ENCODE measurements at places on chromosomes 2 and 18.

DNA sequence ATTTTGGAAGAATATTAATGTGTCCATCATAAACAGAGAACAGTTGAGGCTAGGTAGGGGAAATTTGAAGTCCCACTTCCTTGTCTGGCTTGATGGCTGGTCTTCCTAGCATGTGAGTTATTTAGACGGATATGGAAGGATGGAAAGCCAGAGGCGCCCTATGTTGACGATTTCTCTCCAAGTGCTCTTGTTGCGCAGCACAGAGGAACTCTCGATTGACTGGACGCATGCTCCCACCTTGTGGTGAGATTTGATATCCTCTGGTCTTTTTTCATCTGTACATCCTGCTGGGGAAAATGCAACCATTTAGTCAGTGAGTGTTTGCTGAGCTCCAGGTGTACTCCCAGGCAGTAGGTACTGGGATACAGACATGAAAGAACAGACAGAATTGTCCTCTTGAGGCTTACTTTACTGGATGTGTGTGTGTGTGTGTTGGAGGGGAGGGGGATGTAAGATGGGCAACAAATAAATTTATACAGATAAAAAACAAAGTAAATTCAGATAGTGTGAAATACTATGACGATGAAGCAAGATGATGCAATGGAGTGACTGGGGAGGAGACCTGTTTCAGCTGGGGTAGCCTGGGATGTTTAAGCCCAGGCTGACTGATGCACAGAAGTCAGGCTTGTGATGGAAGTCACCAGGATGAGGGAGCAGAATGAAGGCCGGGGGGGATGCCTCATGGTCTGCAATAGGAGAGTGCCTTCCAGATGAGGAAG, 137.2 kb downstream of the TRIM43 start:
- peak; percentile 82 for DNase-seq

DNA sequence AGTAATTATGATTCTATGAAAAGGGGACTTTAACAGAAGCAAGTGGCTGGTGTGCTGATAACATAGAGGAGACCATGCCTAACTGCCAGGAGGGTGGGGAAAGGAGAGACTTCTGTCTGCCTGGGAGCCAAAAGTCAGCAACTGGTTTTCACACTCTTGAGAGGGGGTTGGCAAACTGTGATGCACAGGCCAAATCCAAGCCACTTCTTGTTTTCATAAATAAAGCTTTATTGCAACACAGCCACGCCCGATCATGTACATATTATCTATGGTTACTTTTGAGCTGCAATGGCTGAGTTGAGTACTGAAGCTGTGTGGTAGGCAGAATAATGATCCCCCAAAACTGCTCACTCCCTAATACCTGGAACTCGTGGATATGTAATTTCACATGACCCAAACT, 208.4 kb downstream of the LNPK start:
- DNase-seq = no peak

DNA sequence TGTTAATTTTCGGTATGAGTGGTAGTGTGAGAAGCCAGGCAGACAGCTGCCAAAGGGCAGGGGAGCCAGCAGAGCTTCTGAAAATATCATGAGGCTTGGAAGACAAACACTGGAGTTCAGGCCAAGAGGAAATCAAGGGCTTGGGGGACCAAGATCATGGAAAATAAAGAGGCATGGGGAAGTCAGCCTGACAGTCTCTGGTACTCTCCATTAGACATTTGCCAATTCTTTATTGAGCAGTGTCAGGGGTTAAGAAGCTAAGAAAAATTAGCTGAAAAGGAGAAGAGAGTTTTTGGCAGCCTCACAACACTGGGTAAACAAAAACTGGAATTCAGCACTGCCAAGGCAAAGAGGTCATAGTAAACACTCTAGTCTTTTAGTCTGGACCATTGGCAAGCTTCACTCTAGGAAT, 612.7 kb downstream of the EPHA4 start:
- DNase-seq = peak; percentile 56

GRCh38 chr2:127644066-127645025, 1.6 kb upstream of the GPR17 start:
- DNase-seq = no peak

GRCh38 chr2:219565130-219566080, 5.9 kb downstream of the OBSL1 start:
- DNase-seq = no peak

DNA sequence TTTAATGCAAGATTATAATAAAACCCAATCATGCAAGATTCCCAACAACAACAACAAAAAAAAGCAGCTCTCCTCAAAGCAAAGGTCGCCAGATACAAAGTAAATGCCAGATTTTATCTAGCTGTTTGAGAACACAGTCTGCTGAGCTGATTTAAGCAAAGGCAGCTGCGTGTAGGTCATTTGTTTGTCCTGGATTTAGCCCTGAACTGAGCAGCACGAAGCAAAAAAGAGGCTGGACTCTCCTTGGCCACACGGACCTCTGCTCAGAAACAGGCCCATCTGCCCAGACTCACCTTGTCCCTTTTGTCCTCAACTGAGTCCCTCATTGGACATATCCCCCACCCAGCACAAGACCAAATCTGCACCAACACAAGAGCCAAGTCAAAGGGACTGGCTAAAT, 91.5 kb downstream of the PID1 start:
- no peak for DNase-seq

GRCh38 chr2:146721486-146721885, 1123.3 kb upstream of the ACVR2A start:
- peak; percentile 78 for DNase-seq

DNA sequence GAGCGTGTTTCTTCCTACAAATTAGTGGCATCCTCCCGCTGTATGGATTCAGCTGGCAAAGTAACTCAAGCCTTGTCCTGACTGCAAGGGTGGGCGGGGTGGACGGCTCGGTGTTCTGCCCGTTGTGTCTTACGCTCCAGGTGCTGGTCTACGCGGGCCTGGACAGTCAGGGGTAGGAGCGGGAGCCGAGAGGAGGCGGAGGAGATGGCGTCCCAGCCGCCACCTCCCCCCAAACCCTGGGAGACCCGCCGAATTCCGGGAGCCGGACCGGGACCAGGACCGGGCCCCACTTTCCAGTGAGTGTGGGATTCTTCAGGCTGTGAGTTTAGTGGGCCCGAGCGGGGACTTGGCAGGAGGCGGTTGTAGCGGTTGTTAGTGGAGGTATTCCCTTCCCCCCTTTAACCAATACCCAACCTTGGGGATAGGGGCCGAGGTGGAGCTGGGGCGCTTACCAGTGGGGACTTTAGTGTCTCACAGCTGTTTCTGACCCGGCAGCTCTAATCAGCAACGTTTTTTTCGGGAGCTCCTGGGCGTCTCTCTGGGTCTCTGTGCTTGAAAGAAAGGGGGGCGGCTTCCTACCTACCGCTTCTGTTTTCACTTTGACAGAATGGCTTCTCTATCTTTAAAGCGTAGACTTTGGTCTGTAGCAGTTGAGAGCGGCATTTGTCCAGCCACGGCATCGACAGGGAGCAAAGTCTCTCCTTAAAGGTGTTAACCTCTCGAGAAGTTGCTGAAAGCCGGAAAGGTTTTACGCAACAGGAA, at the start of the genes PEX13 and PUS10:
Gene PEX13, plus strand, starts transcription at position 165 of the 762 bp plus-strand sequence. Its CDS starts 40 bp downstream, at position 205.
Gene PUS10, minus strand, starts transcription at position 700 of the 762 bp plus-strand sequence. CDS start 6,365 bp downstream, outside the sequence.
- DNase-seq = peak; percentile 83

DNA sequence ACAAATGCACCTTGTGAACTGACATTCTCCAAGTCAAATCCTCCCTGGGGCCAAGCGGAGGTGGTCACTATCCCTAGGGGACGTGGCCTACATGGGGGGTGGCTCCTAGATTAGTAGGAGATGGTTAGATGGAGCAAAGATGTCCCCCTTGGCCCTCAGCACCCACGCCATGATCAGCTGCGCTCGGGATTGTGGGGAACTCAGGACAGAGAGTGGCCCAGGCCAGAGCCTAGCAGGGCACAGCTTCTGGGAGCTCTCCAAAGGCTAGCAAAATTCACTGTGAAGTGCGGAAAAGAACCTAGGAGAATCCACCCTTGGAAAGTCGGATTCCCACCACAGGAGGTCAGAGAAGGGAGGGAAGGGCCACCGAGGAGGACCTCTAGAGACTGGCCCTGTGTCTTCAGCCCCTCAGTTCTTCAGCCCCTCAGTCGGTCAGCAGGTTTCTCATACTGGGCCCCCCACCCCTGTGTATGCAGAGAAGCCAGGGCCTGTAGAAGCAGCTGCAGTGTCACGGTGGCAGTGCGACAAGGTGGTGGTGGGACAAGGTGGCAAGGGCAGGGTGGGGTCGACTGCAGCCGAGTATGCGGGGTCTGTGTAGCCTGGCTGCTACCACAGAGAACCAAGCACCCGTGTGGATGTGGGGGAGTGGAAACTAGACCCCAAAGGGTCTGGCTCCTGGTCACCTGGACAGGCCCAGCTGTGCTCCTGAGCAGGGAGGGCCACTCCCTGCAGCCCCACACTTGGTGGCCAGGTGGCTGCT, 18.4 kb downstream of the GPR55 start:
- no peak for DNase-seq

DNA sequence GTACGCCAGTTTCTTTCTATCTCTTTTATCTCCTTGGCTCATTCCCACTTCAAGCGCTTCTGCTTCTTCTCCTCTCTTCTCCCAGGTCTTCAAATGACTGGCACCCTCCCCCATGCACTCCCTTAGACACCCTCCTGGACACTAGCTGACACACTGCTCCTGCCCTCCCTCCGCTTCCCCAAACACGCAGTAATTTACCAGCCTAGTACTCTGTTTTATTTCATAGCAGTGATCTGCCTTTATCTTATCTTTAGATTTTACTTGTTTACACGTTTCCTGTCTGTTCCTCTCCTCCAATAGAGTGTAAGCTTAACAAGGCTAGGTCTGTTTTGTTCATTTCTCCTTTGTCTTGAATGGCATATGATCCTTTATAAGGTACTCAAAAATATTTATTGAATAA, 93.9 kb downstream of the SCN3A start:
- DNase-seq = no peak

DNA sequence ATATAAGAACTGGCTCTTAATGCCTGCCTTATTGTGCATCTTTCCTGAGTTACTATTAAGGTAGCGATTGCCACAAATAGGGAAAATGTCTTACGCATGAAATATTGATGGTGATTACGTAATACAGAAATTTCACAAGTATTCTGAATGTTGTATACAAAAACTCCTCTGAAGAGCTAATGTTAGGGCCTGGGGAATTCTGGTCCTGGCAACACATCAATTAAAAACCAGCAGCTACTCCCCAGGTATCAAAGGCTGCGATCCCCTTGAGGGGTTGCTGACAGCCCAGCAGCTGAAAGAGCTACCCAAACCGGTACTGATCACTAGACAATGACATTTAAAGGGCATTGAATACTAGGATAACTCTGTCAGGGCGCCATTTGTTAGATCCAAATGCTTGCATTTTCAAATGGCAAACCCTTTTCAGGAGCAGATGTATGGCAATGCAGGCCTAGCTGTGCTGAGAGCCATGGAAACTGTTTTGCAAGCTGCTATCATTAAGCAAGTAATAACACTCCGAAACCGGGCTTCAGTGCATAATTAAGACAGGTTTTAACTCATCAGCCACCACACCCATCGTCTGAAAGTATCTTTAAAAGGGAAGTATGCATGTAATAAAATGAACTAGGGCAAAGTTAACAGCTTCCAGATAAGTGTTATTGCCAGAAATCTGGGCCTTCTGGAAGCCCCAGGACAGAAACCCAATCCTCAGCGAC, 78.4 kb downstream of the CLHC1 start:
- DNase-seq = no peak

GRCh38 chr2:55912926-55913325, 10.7 kb downstream of the EFEMP1 start:
- DNase-seq = no peak

- no peak for DNase-seq
Observed at GRCh38 chr2:107475859-107476258, 350.8 kb upstream of the RGPD4 start.

GRCh38 chr2:235597081-235597615, 103.3 kb downstream of the AGAP1 start:
- DNase-seq = no peak

- DNase-seq = no peak
Observed at GRCh38 chr2:67985586-67985985, 77.2 kb downstream of the C1D start.

- peak; percentile 9 for DNase-seq
Observed at GRCh38 chr2:174716785-174717184, 47.5 kb downstream of the CHRNA1 start.

DNA sequence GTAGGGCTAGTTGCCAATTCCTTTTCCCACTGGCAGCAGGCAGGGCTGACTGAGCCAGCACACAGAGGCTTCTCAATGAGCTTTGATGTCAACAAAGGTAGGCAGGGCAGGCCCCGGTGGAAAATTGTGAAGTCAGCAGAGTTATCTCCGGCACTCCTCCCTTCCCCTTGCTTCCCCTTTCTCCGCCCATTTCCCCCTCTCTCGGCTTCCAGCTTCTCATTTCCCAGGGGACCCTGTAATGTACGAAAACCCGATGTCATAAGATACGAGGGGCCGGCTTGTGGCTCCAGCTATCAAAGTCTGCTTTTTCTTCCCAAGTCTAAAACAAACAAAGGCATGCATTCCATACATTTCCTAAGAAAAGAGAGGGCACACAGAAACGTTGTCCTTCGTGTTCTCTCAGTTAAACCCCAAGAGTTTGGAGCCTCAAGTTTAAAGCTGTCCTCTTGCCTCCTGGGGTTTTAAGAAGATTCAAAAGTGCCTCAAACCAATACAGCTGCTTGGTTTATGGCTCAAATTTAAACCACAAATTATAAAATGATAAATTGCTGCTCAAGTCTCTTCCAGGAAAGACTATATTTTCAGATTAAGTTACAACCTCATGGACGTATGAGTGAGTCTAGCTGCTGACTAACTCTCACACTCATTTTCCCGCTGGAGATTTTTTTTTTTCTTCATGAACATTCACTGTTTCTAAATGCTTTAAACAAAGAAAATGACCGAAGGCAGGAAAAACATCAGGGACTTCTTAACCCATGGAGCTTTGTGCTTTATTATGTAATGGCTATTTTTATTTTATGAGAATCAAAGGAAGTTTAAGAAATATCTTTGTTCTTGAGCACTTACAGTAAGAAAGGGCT, 27.2 kb upstream of the EML4 start:
- DNase-seq = peak; percentile 76

GRCh38 chr2:133369901-133370658, 198.2 kb downstream of the NCKAP5 start:
- no peak for DNase-seq

DNA sequence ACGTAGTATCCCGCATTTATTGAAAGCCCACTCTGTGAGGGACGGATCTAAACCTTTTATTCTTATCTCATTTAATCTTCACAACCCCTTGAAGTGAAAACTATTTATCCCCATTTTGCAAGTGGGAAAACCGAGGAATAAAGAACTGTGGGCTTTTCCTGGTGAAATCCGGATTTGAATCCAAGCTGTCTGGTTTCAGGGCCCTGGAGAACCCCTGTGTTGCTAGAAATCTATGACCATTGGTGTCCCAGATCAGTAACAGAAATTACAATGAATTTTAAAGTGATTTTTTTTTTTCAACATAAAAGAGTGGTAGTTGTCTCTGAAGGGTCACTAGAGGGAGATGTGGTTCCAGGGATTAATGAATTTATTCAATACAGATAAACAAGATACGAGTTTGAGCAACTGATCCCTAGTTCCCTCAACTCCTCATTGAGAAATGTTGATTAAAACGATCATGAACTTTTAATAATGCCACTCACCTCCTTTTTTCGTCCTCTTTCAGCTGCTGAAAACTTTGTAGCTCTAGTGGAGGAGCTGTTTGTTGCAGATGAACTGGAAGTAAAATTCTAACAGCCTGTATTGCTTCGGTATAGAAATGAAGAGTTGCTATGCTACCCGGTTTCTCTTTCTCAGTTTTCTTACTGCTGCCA, 940 bp downstream of the XRCC5 start:
- peak; percentile 50 for DNase-seq

Measured in myocyte (in vitro differentiated cells).